Right hindlimb (tissue), 1 donor: ENCODE measurements at places on chromosomes 16 and 17.

DNA sequence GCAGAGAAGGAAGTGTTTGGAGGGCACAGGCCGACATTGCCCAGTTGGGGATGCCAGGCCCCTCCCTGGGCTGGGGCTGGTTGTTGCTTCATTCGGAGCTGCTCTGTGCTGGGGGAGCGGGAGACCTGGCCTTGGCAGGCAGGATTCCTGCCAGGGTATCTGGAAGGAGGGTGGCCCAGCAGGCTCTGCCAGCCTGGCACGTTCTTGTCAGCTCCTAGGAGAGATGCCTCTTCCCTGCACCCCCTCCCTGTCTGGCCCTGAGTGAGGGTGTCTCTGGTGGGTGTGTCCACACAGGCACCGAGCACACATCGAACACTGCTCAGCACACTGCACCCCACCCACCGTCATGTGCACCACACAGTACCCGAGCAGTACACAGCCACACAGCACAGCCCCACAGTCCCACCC is 35.2 kb downstream of the ARHGAP23 start:
- DNase-seq: peak; percentile 27

- no peak for DNase-seq
Measured at GRCh38 chr16:76114681-76115080, 162.5 kb upstream of the CNTNAP4 start.

DNA sequence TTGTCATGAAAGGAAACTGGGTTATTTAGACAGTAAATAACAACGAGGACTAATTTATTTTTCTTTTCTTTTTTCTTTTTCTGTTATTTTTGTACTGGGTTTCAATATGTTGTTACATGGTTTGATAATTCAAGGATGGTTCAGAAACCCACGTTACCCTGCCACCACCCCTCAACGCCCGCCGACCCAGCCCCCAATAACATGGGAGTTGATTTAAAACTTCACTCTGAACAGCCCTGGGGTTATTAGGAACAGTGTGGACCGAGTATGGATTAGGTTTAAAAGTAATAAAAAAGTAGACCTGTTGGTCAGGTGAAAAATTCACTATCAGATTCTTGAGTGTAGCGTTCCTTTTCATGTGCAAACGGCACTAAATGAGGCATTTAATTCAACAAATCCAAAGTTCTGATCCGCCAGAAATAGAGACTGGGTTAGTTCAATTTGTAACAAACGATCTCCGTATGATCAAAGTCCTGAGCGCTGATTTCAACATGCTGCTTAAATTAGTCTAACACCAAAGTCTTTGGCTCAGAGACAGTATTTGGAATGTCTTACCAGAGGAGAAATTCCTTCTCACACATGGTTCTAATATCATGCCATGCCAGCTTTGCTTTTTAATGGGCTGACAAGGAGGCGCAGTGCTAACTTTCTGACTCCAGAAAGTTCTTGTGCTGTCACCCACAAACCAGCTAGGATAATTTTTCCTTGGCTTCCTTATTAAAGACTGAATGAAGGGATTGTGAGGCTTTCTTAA is 173.1 kb upstream of the IRX3 start:
- DNase-seq: no peak

- DNase-seq: no peak
Measured at GRCh38 chr16:87628940-87629339, 26.6 kb downstream of the JPH3 start.

- no peak for DNase-seq
Measured at GRCh38 chr17:36980280-36980761, 31.6 kb downstream of the AATF start.

DNA sequence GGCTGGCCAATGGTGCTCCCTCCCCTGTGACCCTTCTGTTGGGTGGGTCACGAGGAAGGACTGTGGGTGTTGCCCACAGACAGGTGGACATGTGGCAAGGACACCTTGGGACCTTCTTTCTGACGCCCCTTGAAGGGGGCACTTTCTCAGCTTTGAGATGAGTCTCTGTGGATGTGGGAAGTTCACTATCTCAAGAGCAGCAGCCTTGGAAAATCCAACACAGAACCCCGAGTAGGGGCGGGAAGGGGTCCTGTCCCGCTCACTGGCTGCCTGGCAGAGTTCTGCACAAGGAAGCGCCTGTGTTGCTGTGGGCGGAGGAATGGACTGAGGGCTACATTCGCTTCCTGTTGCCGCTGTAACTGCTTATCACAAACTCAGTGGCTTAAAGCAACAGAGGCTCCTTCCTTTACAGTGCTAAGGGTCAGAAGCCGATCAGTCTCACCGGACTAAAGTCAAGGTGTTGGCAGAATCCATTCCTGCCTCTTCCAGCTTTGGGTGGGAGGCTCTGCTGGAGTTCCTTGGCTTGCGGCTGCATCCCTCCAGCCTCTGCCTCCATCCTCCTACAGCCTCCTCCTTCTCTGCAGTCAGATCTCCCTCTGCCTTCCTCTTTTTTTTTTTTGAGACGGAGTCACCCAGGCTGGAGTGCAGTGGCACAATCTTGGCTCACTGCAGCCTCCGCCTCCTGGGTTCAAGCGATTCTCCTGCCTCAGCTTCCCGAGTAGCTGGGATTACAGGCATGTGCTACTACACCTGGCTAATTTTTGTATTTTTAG is 305.2 kb downstream of the SEC14L1 start:
- no peak for DNase-seq

GRCh38 chr16:35391328-35391727 is 1931.9 kb downstream of the TP53TG3F start:
- no peak for DNase-seq

DNA sequence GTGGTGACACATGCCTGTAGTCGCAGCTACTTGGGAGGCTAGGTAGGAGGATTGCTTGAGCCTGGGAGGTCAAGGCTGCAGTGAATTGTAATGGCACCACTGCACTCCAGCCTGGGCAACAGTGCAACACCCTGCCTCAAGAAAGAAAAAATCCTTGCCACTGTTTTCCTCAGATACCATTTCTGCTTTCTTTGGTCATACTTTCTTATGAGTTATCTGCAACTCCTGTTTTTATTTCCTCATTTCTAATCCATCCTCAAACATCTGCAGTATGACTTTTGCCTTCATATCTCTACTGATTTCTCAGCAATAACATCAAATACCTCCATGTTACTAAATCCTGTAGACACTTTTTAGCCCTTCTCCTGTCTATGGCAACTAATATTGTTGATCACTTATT is 3.1 kb upstream of the AP2B1 start:
- no peak for DNase-seq

- DNase-seq: no peak
Measured at GRCh38 chr16:88764080-88764479, 20.9 kb downstream of the PIEZO1 start.

DNA sequence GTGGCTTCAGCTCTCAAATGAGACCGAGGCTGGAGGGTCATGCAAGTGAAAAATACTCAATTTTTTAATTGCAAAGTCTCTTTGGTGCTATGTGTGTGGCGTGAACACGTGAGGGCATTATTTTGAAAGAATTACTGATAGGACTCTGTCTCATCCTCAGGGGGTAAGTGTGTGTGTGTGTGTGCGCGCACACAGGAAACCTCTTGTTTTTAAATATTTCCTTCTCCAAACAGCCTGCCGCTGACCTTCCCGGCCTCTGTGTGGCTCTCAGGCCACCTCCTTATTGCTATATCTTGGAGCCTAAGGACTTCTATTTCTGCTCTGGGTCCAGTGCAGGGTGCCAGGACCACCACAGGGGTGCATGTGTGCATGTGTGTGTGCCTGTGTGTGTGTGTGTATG is 99.7 kb downstream of the CMIP start:
- DNase-seq: no peak

- no peak for DNase-seq
Measured at GRCh38 chr17:69179227-69179952, 37.7 kb upstream of the ABCA6 start.

DNA sequence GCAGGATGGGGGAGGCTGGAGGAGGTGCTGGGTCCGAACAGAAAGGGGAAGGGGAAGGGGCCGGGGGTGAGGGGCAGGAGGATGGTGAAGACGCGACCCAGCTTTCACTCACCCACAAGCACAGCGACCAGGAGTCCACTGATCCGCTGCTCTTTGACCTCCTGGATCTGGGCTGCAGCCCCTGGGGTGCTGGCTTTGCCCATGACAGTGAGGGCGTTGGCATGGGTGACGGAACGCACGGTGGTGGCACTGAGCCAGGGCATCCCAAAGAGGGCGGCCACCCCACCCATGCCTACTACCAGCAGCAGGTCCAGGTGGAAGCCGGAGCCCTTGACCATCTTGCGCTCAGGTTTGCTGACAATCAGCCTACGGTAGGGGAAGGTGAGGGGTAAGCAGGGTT is 14.9 kb downstream of the SLC4A1 start:
- DNase-seq: no peak

DNA sequence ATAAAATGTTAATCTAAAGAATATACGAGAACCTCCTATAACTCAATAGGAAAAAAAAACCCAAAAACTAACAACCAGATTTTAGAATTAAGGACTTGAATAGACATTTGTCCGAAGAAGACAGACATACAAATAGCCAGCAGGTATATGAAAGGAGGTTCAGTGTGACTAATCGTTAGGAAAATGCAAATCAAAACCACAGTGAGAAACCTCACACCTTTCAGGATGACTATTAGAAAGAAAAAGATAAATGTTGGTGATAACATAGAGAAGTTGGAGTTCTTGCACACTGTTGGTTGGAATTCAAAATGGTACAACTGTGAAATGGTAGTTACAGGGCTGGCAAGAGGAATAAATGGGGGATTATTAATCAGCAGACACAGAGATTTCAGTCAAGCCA is 339.0 kb downstream of the TMEM114 start:
- DNase-seq: no peak

- DNase-seq: no peak
Measured at GRCh38 chr16:75306099-75306762, 54.8 kb upstream of the BCAR1 start.

DNA sequence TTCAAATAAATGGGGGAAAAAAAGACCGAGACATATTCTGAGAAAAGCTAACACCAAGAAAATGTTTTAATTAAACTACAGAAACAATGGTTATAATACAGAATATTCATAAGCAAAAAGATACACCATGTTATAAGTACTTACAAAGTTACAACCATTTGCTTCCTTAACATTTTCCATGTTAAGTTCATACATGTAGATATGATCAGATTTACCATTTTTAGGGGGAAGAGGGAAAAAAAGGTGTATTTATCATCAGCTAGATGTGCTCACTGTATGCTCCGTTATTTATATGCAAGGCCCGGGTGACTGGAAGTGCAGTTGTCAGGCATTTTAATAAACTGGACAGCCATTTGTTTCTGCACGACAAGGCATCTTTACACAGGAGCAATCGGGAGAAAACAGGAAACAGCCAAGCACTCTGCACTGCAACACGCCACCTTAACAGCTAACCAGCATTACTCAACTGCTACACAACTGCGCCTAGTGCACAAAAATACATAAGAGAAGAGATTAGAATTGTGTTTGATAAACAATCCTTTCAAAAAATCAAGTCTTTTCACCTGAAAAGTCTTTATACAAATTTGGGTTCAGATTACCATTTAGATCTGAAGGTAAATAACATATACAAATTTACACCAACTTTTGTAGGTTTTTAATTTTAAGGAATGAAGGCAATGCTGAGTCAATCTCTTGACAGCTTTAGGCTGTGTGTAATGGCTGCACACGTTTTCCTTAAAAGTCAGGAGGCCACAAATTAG is 2.9 kb downstream of the SRSF2 start:
- DNase-seq: no peak

DNA sequence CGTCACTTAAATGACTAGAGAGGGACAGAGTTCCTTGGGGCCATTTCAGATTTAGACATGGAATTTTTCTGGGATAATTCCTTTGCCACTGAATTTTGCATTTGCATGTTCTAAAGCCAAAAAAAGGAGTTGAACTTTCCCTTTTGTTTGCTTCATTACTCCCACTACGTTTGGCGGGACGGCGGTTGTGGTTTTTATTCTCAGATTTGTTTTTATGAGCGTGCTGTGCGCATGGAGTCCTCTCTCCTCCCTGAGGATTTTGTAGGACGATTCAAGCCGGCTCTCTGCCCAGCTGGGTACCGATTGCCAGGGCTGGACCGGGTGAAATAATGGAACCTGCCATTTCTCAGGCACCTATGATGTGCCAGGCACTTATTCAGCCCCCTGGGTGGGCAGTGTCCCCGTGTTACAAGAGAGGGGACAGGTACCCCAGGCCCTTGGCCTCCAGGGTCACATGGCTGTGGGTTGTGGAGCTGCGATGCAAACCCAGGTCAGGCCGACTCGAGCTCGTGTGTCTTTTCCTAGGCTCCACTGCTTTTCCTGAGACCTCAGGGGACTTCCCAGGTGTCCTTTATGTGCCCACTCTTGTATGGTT is 18.8 kb downstream of the CMIP start:
- no peak for DNase-seq
